ENCODE measurements at places on chromosomes 12 and 14. TPM values are rescaled to one million over a fixed set of nuclear protein-coding genes. Genes with fewer than 3 reads are reported as not detected.
A peak's percentile ranks its signal among the peaks of the same experiment; 100 is the strongest.

DNA sequence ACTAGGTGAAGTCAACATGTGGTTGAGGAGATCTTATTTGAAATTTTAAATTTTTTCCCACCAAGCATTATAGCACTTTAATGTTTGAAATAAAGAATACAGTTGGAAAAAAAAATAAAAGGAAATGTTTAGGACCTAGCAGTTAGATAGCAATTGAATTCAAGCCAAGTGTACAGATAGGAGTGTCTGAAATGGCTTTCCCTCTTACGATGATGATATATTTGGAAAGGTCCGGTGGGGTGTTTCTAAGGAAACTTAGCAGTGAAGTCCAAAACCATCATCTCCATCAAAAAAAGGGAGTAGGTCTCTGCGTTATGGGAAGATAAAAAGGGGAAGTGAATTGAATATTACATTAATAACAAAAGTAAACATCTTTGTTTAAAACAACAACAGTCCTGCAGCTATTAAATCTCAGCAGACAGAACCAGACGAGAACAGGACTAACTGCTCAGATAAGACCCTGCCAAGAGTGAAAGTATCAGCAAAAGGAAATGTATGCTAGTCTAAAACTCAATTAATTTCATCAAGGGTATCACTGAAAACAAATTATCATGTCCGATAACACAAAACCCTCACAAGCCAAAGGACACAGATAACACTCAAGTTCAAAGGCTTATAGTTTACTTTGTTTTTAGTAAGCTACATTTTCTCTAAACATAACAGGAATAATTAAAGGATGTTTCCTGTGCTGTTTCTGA, 242.0 kb downstream of the BMP4 start:
- no peak for DNase-seq

ADGRD1 gene
- 24.6 TPM for total RNA-seq

- no peak for DNase-seq
Observed at GRCh38 chr14:76376409-76376877, 506 bp downstream of the ESRRB start.

AP5M1 gene
- total RNA-seq: 44.2 TPM

GRCh38 chr14:64504310-64504896, at the start of gene ZBTB1:
Gene ZBTB1 (plus strand): TSS chr14:64504770. CDS start chr14:64521505, 16,735 bp downstream.
- DNase-seq: peak; percentile 95

GRCh38 chr12:68377881-68378280, 45.7 kb upstream of the MDM1 start:
- DNase-seq: no peak

NAV3 gene
- 1.7 TPM for total RNA-seq

GRCh38 chr12:94679554-94680195, 29.3 kb upstream of the TMCC3 start:
- DNase-seq: no peak

MMP14 gene
- 90.3 TPM for total RNA-seq

AICDA gene
- total RNA-seq: not detected

- DNase-seq: no peak
Observed at GRCh38 chr14:65239938-65240296, 137.6 kb upstream of the MAX start.

GLI1 gene
- total RNA-seq: 0.87 TPM

GRCh38 chr12:105072888-105073488, 11.3 kb downstream of the ALDH1L2 start:
- no peak for DNase-seq

GRCh38 chr12:123908884-123909725, 63.5 kb downstream of the CCDC92 start:
- DNase-seq: no peak

DNA sequence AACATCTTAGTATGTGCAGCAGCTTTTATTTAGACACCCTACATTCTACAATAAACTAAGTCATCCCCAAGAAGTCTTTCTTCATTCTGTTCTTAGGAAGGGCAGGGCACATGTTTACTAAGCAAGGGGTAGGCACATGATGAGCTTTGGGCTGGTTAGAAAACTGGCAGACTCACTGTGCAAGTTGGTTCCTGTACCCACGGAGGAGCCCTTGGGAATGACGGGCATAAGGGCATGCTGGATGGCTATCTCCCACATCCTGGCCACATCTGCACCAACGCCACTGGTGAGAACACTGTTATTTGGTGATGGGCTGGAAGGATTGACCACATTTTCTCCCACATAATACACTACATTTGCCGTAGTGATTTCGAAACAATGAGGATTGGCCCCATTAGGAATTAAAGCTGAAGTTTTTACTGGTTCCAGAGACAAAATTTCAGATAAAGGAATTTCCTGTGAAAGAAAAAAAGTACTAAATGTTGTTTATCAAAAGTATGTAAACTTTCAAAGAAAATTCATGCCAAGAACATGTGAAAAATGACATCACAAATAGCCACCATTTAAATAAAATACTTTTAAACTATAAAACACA, 297.0 kb downstream of the PRKD1 start:
- DNase-seq: no peak

TAS2R30 gene
- total RNA-seq: 26.3 TPM

DNA sequence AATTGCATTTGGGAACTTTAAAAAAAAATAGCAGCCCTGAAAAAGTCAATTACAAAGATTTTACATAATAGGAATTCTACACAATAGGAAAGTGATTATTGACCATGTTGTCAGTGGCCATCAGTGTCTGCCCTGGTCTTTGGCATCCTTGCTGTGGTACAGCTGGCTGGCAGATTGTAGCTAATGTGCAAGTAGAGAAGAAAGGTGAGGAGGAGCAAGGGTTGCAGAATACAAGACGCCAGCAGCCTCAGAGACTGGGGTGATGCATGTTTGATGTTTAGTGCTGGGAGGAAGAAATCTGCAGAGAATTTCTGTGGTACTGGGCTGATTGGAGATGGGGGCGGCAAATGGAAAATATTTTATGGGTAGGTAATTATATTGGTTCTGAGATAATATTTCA, 322.9 kb downstream of the TMEM117 start:
- DNase-seq: no peak

DNA sequence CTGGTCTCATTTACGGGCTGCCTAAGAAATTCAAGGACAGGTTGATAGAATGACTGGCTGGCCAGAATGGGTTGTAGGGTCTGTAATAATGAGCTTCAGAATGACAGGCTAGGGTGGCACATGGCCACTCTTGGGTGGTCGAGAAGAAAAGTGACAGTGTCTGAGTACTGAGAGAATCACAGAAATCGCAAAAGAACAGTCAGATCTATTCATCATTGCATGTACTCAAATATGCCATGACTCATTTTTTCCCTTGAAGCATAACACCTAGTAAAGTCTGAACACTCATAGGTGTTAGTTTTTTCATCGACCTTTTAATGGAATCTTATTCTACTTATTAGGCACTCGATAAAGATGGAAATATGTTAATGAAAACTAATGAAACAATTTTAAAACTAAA, 37.8 kb upstream of the SEL1L start:
- no peak for DNase-seq

DNA sequence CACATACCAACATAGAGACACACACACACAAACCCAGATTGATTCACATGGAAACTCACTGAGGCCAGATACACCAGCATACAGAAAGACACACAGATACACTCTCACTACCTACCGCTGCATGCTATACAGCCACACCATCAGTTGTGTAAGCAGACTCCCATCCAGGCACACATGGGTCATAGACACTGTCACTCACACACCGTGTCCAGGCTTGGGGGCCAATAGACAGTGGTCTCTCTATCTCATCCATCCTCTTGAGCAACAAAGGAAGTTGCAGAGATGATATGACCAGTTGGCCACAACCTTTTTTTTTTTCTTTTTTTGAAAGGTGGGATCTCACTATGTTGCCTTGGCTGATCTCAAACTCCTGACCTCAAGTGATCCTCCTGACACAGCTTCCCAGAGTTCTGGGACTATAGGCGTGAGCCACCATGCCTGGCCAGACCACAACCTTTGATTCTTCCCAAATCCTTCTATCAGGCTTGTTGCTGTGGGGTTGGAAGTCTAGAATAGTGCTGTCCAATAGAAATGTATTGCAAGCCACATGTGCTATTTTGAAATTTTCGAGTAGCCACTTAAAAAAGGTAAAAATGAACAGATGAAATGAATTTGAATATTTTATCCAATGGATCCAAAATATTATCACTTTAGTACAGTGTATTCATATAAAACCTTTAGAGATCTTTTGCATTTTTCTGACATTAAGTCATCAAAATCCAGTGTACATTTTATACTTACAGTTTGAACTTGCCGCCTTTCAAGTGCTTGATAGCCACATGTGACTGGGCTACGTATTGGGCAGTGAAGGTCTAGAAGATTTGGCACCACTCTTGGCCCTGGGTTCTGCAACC, 7.4 kb downstream of the LRP1-AS start:
- no peak for DNase-seq

SDR9C7 gene
- not detected for total RNA-seq

- no peak for DNase-seq
Observed at GRCh38 chr14:104133496-104133895, 4.9 kb upstream of the KIF26A start.

TAS2R14 gene
- not detected for total RNA-seq

COL2A1 gene
- 14.5 TPM for total RNA-seq

DNA sequence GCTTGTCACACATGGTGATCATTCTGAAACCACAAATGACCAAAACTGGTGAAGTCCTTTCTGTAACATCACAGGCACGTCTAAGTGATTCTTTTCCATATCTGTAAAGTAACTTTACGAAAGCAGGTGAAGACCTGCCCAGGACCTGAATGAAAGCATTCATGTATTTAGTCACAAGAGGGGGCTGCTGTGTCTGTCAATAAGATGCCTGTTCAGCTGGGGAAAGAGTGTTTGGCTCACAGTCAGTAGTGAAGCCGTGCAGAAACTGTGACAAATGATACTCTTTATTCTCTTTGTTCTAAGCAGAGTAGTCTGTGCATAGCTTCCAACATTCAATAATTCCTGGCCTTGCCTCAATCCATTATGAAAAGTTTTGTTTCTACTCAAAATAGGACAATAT, 373.5 kb upstream of the OR4E1 start:
- peak; percentile 73 for DNase-seq

- no peak for DNase-seq
Observed at GRCh38 chr14:100622708-100623485, 35.7 kb upstream of the BEGAIN start.

DNA sequence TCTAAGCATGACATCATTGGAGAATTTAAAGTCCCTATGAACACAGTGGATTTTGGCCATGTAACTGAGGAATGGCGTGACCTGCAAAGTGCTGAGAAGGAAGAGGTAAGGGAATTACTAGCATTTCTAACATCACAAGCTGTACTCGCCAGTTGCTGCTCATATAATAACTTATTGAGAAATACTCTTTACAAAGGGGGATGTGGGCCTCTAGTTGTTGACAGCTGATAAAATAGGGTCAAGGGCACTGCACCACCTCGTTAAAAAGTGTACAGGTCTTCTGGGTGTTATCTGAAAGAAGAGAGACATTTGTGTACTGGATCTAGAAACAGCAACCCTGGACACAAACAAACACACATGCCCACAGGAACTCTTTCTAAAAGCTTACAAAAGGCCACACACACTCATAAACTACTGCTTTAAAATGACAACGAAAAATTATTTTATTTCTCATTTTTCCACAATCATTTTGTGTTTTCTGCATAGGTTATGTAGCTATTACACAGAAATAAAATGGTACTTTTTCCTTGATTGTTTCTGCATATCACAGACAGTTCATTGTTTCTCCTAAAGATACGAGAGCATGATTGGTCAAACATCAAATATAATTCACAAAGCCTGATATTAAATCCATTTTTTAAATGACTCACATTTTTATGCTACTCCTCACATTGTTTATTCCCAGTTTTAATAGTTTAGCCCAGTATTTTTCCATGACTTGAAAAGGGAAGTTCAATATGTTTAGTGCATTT, 391.1 kb downstream of the PAWR start:
- DNase-seq: no peak

PRH2 gene
- not detected for total RNA-seq

DNA sequence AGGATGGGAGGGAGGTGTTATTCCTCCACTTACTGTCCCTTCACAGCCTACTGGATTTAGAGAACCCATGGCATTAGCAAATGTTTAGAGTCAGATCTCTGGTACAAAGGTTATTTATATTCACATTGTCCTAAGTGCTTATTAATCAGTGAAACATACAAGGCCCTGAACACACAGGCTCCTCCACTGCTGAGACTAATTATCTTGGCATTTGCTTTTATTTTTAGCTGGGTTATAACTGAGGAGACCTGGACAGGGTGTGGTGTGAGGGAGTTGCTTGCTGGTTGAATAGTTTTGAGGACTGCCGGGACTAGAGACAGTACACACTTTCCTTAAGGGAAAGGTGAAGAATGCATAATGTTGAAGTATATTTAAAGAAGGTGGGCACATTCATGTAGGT, 77.5 kb downstream of the FIGNL2 start:
- no peak for DNase-seq

DNA sequence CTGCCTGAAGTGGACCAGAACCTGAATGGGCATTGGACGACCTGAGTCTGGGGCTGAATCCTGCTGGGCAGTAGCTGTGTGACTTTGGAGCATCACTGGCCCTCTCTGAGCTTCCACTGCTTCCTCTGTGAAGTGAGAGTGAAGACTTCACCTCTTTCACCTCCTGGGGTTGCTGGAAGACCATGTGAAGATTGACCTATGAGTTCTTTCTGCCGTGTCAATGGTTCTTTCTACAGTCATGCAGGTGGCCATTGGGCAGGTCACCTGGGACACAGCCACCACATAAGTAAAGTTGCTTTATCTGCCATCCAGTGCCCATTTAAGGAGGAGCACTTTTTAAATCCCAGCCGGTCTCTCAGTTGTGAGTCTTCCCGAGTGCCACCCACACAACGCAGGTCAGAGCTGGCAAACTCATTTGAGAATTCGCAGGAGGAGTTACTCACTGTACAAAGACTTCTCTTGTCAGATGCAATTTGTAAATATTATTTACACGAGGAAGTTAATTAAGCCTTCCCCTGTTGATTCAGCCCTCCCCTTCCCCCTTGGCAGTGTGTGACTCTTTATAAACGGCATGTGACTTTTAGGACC, 74.8 kb upstream of the TCL1B start:
- no peak for DNase-seq

DNA sequence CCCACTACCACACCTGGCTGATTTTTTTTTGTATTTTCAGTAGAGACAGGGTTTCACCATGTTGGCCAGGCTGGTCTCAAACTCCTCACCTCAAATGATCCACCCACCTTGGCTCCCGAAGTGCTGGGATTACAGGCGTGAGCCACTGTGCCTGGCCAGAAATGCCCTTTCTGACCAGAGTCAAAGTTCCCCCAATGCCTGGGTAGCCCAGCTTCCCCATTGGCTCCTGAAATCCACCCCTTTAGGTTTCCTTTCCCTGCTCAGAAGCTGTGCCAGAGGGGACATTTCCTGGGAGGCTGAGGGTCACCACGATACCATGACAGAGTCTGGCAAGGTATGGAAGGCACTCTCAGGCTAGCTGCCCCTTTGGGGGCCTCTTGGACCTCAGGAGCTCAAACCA, 3.5 kb downstream of the GSTZ1 start:
- no peak for DNase-seq

FAM216A gene
- total RNA-seq: 3.8 TPM
